ENCODE measurements at places on chromosomes 2 and 18.

GRCh38 chr2:229635371-229635680 lies 79.0 kb downstream of the DNER start:
- no peak for DNase-seq

- DNase-seq: no peak
These were observed 21.9 kb downstream of the CASP10 start for GRCh38 chr2:201204655-201205514.

DNA sequence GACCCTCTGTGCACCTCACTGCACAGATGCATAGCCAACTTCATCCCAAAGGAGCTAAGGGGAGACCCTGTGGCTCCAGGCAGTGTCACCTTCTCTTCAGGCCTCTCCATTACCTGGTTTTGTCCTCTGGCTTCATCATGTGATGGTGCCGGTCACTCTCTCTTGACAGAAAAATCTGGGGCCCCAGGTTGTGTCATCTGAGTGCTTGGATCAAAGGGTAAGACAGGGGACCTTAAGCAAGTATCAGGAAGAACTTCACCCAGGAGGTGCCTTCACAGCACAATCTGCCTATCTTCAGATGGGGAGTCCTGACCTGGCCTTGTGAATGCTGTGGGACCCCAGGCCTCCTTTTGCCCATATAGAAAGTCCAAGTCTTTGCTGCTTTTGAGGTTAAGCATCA lies 104.4 kb downstream of the POLR1A start:
- no peak for DNase-seq

- peak; percentile 29 for DNase-seq
These were observed 68.8 kb downstream of the DOK6 start for GRCh38 chr18:69469444-69469919.

DNA sequence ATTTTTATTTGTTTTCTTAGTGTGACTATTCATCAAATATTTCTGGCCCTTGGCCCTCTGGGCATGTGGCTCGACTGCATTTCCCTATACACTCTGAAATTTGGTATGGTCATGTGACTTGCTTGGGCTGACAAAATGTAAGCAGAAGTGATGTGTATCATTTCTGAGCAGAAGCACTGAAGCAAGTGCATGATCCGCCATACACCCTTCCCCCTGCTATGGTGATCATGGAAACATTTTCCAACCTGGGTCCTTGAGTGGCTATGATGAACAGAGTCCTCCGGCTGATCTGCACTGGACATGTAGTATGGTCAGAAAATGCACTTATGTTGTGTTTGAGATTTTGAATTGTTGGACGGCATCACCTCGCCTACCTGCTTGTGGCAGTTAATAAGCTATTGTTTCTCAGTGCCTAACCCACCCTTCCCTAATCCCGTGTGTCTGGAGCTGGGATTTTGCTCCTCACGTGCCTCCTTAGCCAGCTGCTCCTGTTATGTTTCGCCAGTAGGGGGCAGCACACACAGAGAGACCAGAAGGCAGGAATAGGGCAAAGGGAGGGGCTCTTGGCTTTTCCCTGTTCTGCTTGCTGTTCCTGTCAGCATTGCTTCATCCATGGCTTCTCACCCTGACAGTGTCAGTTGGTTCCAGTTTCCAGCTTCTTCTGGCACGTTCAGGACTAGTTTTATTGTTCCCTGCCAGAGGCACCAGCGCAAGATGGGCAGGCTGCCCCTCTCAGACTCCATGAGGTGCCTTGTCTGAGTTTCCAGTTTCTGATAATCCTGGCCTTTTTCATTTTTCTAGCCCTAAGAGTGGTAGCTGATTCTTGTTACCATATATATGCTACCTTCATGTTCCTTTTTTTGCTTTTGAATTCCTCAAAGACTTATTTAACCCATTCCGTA lies 207.4 kb downstream of the ARL6IP6 start:
- DNase-seq: peak; percentile 25

DNA sequence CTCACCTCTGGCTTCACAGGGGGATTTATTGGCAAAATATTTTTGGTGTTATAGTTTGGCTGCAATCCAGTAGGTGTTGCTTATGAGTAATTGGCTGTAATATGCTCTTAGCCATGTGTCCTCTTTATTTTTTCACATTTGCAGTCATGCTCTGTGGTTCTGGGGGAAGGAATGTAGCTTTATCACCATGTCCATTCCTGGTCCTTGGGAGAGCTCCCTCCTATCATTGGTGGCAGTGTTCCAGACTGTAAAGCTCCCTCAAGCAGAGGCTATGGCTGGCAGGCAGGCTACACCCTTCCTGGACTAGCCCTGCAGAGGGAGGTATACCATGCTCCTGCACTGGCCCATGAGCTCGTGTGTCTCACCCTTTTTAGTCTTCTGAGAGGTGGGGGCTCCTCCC lies 120.0 kb upstream of the FSIP2 start:
- no peak for DNase-seq

DNA sequence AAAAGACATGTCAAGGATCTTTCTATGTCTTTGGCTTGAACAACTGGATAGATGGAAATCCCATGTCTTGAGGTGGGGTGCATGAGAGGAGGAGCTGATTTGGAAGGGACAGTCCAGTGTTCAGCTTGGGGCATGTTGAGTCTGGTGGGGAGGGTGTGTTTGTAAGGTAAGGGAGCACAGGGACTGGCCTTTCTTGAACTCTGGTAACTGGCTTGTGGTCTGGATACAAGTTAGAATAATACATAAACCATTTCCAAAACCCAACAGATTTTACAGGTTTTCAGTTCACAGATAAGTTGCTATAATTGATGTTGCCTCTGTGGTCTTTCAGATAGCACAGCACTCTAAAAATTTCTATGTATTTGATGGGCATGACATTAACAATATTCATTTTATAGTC lies 24.2 kb downstream of the RHBDD1 start:
- no peak for DNase-seq

DNA sequence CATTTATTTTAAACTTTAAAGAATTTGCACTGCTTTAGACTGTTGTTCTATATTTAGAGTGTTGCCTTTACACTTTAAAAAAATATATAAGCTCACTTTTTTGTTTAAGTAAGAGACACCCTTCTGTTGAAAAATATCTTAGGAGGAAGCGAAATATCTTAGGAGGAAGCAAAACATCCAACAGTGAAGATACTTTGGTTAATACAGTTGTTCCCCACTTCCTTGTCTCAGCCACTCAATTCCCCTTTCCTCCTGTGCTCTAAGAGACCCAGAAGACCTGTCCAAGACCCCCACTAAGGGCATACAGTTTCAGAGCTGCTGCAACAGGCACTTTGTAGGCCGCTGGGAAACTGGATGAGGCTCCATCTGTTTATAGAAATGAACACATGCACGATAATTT lies 5.7 kb downstream of the SERPINB8 start:
- DNase-seq: no peak

- DNase-seq: no peak
These were observed 108.9 kb upstream of the KLF7 start for GRCh38 chr2:207274530-207275189.

- no peak for DNase-seq
These were observed 74.7 kb upstream of the PPM1B start for GRCh38 chr2:44093970-44094369.

- no peak for DNase-seq
These were observed 25.8 kb downstream of the SPEG start for GRCh38 chr2:219460424-219460926.

DNA sequence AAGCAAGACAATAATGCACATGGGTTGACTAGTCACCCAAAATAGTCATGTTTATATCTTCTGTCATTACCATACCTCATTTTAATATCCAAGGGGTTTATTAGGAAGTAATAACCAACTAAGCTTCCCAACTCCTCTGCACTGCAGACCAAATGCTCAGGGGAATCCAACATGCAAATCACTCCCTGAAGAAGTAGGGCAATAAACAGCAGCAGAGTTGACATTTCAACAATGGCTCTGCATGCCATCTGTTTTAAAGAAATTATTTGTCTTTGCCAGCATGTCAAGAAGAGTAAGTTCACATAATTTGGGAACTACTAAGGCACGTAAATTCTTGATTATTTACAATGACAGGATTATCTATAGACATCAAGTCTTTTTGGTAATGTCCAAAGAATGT lies 84.4 kb upstream of the LYPD1 start:
- DNase-seq: no peak

GRCh38 chr2:168295051-168295450 lies 47.7 kb upstream of the STK39 start:
- no peak for DNase-seq

- DNase-seq: no peak
These were observed 127.8 kb downstream of the TRIB2 start for GRCh38 chr2:12844511-12844910.

- no peak for DNase-seq
These were observed 240.1 kb upstream of the MEX3C start for GRCh38 chr18:51437280-51438271.

GRCh38 chr2:126653761-126654160 lies 2.2 kb upstream of the GYPC start:
- DNase-seq: no peak

DNA sequence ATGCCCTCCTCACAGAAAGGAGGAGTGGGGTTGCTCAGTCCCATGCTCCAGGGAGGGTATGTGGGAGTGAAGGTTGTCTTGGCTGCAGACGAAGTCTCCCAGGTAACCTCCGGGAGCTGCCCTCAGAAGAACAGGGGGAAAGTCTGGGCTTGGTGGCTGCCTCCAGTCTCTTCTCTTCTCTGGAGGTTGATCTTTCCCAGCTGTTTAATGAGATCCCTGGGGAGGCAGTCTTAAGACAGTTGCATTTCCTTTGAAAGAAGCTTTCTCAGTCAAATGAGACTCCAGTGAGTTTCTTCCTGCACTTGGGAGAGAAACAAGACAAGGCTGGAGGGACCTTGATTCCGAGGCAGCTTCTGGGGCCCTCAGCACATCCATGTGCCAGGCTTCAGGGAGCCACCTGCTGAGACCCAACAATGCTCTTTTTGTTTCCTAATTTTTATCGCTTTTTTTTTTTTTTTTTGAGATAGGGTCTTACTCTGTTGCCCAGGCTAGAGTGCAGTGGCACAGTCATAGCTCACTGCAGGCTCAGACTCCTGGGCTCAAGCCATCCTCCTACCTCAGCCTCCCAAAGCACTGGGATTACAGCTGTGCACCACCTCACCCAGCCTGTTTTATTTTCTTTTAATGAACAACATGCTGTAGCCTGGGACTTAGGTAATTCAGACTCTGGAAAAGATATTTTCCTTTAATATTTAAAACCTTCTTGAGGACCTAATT lies 71.7 kb upstream of the TPO start:
- DNase-seq: no peak

DNA sequence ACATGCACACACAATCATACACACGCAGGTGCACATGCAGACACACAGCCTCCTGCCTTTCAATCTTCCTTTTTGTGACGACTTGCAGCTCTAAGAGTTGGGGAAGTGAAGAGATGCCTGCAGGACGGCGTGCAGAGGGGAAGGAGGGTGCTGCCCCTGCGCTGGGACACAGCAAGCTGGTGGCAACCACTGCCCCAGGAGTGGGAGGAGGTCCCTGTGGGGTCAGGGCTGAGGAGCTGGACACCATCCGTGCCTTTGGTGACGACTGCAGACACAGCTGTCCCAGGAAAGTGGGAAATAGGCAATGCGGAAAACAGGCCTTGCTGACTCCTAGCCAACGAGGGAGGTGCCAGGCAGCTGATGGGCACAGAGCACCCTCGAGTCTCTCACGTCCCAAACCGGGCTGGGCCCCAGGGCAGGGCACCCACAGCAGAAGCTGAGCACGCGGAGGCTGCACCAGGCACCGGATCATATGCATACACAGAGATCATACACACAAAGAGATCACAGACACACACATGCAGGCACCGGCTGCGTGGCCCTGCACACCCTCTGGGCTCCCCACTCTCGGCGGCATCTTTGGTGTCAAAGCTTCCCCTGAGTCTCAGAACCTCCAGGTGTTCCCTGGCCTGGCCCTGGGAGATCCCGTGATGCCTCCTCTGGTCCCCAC lies 146.1 kb downstream of the PXDN start:
- no peak for DNase-seq

GRCh38 chr18:37604032-37604431 lies 38.4 kb upstream of the CELF4 start:
- no peak for DNase-seq

DNA sequence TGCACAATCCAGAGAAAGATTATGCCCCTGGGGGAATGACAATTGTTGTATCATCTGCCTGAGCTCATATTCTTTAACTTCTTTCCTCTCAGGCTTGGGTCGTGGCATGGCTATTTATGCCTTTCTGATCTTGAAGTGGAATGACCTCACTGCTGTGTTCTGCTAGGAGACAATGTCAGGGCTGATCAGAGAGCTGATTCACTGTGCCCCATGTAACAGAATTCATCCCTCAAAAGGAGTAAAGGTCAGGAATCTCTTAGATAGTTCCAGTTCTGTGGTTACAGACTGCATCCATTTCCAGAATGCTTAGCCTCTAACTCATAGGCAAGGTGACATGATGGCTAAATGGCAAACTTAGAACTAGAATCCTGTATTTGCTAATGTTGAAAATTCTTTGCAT lies 511.7 kb upstream of the CNTNAP5 start:
- no peak for DNase-seq

GRCh38 chr18:68484241-68484640 lies 230.7 kb downstream of the TMX3 start:
- DNase-seq: no peak

DNA sequence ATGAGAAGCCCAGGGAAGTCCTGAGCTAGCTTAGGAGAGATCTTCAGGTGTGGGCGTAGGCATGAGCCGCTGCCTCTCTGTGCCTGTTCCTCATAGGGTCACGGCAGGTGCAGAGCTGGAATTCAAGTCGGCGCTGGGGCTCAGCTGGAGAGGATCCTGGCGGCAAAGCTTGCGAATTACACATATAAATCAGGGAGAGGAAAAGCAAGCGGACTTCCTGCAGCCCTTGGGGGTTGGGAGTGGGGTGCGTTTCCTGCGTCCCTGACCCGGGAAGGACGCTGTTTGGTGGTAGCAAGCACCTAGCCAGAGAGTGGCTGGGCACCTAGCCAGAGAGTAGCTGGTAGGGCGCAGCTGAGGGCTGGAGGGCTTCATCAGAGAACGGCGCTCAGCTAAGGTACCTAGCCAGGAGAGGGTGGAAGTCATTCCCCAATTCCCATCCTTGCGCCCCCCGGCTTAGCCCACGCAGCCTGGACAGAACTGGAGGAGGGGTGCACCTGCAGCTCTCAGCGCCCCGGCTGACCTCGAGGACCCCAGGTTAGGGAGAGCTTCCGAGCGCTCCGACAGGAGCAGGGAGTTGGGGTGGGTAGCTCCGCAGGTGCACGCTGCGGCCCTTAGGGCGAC lies 459 bp upstream of the EFR3B start:
- no peak for DNase-seq

GRCh38 chr18:13455960-13456481 lies 237.5 kb downstream of the LDLRAD4 start:
- DNase-seq: peak; percentile 18

- no peak for DNase-seq
These were observed 55.7 kb downstream of the SNORC start for GRCh38 chr2:232925821-232926156.

GRCh38 chr2:158934170-158934569 lies 34.3 kb upstream of the TANC1 start:
- DNase-seq: no peak

- no peak for DNase-seq
These were observed 256.0 kb downstream of the AFF3 start for GRCh38 chr2:99886418-99886817.

- DNase-seq: no peak
These were observed 171.3 kb downstream of the ARHGAP15 start for GRCh38 chr2:143300536-143300935.

GRCh38 chr18:7812431-7813063 lies 245.4 kb downstream of the PTPRM start:
- no peak for DNase-seq
